Epithelial cell of alveolus of lung (primary cell): ENCODE measurements at places on chromosomes 5 and 9. TPM values are rescaled to one million over a fixed set of nuclear protein-coding genes. Genes with fewer than 3 reads are reported as not detected.

Gene KLF4
- total RNA-seq, result 9.2 and 10.0 TPM in 2 replicates

Gene CDC20B
- under 0.01 TPM in 1 of 2 replicates, not detected in the other for total RNA-seq

Gene AFAP1L1
- 9.0 and 9.7 TPM in 2 replicates for total RNA-seq

Gene GRM6
- not detected in 2 replicates for total RNA-seq

Gene C5orf58
- 1.4 TPM in 1 of 2 replicates, not detected in the other for total RNA-seq

Gene CD72
- 0.39 and 1.1 TPM in 2 replicates for total RNA-seq

Gene SLC6A7
- total RNA-seq, result under 0.01 TPM in 1 of 2 replicates, not detected in the other

Gene TMEM215
- total RNA-seq, result not detected in 2 replicates

Gene GFPT2
- 25.4 and 126 TPM in 2 replicates for total RNA-seq

Gene IFNK
- not detected in 2 replicates for total RNA-seq

Gene GAS1
- 8.5 and 16.1 TPM in 2 replicates for total RNA-seq

Gene CDKN2B-AS1
- total RNA-seq, result 1.6 TPM in 1 of 2 replicates, not detected in the other
